ENCODE measurements at places on chromosomes 5 and 9.

DNA sequence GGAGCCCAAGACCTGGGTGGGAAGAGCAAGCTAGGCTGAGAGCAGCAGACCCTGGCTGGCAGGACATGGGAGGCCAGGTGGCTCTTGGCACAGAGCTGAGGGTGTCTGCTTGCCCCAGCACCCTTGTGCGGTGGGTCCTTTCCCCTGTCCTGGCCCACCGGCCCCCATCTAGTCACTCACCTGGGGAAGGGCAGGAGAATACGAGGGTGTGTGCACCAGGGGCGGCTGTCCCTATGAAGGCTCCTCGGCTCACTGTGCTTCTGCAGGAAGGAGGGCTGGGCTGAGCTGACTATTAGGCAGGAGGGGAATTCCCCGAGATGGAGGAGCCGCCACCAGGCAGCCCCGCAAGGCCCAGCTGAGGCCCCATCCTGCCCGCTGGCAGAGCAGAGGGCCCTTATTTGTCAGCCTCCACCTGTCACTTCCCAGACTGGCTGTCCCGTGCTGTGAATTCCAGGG, 6.1 kb upstream of the TNIP1 start:
- DNase-seq = peak; percentile 45

DNA sequence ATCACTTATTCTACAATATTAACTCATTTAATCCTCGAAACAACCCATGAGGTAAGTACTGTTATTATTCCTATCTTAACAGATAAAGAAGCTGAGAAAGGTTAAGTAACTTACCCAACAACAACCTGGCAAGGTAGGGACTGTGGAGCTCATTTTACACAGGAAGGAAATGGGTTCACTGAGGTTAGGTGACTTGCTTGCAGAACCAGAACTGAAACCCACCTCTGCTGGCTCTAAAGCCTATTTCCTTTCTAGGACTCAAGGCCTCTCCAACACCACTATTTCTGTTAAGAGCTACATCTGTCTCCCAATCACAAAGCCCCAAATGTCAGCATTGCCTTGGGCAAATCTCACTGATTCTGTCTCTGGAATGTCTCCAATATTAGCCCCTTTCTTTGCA, 38.9 kb upstream of the IFNK start:
- DNase-seq = no peak

DNA sequence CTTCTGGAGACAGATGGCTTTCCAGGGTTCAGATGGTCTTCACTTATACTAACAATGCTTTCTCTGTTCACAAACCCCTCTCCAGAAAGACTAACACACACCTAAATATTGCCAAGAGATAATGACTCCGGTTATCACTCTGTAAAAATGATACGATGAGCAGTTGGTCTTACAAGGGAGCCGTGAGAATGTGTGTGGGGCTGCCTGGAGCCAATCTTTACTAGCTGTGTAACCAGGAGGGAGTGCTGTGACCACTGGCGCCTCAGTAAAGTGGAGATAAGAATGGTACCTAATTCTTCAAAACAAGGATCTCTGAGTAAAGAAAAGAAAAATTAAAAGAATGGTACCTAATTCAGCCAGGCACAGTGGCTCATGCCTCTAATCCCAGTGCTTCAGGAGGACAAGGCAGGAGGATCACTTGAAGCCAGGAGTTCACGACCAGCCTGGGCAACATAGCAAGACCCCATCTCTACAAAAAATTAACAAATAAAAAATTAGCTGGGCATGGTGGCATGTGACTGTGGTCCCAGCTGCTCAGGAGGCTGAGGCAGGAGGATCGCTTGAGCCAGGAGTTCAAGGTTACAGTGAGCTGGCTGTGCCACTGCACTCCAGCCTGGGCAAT, 39.9 kb upstream of the IL17B start:
- no peak for DNase-seq

DNA sequence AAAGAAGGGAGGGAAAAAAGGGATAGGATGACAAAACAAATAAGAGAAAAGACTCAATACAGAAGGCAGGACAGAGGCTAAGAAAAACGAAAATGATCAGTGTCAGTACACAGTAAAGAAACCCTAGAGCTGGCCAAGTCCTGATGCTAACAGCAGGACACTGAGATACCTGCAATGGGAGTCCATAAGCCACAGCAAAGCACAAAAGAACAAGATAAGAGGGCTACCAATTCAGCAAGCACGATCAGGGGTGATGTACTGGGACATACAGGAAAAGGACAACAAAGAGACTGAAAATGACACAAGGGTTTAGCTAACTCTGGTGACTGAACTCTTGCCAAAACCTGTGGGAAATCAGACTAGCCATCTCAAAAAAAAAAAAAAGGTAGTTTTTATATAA, 1072.6 kb upstream of the COX7C start:
- DNase-seq = no peak

DNA sequence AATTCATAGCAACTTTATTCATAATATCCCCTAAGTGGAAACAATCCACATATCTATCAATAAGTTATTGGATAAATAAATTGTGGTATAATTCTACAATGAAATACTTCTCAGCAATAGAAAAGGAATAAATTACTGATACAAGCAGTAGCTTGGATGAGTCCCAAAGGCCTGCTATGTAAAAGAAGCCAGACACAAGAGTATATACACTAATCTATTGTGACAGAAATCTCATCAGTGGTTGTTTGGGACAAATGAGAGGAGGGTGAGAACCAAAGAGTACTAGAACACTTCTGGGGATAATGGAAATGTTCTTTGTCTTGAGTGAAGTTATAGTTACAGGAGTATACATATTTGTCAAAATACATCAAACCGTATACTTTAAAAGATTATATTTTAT, 119.3 kb downstream of the SNCAIP start:
- no peak for DNase-seq
